ENCODE measurements at places on chromosomes 5 and 9. TPM values are rescaled to one million over a fixed set of nuclear protein-coding genes. Genes with fewer than 3 reads are reported as not detected.

NAIF1 gene
- total RNA-seq = 5.5 TPM

IL33 gene
- not detected for total RNA-seq

DNA sequence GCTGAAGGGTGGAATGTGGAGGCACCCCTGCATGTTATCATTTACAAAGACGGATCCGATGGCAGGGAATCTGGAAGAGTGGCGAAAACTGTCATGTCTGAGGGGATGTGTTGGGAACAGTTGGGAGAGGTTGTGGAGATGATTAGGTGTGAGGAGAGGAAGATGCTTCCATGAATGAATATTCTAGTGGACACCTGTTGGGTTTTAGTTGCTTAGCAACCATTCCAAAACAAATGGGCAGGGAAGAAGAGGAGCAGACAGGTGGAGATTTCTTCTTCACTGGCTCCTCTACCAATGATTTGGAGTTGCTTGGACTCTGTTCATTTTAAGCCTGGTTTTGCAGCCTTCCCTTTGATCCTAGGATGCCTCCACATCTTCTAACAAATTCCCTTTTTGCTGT is 465.3 kb upstream of the CLINT1 start:
- H3K36me3 ChIP-seq = no peaks in the 10 kb centered on the region
- peak; percentile 40 for DNase-seq
- no peaks in the 10 kb centered on the region for H3K27me3 ChIP-seq
- no peak overlapping the region for H3K27ac ChIP-seq

DNA sequence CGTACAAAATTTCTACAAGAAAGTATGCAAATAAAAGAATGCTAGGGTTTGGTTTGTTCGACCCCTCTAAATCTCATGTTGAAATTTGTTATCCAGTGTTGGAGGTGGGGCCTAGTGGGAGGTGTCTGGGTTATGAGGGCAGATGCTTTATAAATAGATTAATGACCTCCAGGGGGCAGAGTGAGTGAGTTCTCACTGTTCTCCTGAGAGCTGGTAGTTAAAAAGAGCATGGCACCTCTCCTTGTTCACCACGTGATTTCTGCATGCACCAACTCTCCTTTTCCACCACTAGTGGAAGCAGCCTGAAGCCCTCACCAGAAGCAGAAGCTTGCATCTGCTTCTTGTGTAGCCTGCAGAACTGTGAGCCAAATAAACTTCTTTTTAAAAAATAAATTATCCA is 50.4 kb upstream of the FAM170A start:
- H3K4me3 ChIP-seq = no peak overlapping the region
- no peaks in the 10 kb centered on the region for H3K27me3 ChIP-seq
- H3K27ac ChIP-seq = no peak overlapping the region
- DNase-seq = peak; percentile 92
- no peaks in the 10 kb centered on the region for H3K36me3 ChIP-seq

DNA sequence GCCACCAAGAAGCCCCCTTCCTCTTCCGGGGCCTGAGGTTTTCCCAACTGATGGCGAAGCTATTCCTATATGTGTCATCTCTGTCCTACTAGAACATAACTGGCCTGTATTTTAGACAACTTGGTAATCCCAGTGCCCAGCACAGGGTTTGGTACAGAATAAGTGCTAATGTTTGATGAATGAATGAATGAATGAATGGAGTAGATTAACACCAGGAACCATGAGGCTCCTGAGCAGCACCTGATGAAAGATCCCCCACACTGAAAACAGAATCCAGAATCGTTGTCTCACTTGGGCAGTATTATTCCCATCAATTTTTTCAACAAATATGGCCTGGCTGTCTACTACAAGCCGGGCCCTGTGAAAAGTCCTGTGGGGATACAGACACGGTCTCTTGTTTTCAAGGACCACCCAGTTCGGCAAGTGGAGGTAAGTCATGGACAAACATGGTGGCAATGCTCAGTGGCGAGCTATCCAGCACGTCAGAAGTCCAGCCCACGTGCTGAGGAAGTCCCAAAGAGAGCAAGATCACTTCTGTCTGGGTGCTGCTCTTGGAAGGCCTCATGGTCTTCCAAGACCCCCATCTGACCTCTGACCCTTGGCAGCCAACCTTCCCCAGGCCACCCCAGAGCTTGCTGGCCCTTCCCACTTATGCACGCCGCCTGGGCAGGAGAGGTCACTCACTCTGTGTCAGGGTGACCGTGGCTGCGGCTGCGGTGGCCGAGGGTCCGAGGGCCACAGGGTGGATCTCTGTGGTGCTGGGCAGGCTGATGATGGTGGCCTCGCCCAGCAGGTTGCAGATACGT is 1.0 kb downstream of the NAIF1 start:
- H3K4me1 ChIP-seq = peaks cover 3% of the 10 kb centered on the region
- no peaks in the 10 kb centered on the region for H3K27me3 ChIP-seq
- no peak overlapping the region for H3K27ac ChIP-seq
- DNase-seq = no peak
- no peaks in the 10 kb centered on the region for H3K36me3 ChIP-seq
